ENCODE measurements at places on chromosomes 12 and 14.

GRCh38 chr14:103191844-103192243 is 68.6 kb downstream of the TNFAIP2 start:
- no peak for DNase-seq

- DNase-seq = no peak
Measured at GRCh38 chr12:128734371-128734770, 89.4 kb downstream of the SLC15A4 start.

- peak; percentile 40 for DNase-seq
Measured at GRCh38 chr14:22095860-22096513, 422.4 kb upstream of the OR4E1 start.

GRCh38 chr12:64177001-64177400 is 45.1 kb downstream of the KICS2 start:
- no peak for DNase-seq

DNA sequence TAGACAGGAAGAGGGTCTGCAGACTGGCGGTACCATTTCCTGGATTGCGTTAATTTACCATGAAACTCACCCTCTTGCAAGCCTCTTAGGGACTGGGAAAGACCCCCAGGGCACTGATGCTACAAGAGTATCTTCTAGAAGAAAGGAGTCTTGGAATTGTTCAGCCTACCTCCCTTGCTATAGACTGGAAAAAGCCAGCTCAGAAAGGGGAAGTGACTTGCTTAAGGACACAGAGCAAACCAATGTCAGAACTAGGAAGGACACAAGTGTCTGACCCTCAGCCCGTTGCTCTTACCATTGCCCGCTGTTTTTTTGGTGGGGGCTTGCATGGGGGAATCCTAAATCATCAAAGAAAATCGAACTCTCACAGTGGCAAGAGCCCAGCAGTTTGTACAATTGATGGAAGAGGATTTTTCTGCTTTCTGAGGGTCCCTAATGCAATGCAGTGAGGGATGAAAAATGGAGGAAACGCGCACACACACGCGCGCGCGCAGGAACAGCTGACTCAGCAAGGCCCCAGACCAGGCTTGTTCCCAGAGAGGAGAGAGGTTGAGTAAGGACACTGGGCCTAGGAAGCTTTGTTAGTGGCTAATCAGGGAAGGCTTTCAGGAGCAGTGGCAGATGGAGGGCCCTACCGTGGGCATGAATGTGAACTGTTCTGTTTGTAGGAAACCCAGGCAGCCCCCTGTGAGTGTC is 50.9 kb downstream of the RIN3 start:
- DNase-seq = no peak

DNA sequence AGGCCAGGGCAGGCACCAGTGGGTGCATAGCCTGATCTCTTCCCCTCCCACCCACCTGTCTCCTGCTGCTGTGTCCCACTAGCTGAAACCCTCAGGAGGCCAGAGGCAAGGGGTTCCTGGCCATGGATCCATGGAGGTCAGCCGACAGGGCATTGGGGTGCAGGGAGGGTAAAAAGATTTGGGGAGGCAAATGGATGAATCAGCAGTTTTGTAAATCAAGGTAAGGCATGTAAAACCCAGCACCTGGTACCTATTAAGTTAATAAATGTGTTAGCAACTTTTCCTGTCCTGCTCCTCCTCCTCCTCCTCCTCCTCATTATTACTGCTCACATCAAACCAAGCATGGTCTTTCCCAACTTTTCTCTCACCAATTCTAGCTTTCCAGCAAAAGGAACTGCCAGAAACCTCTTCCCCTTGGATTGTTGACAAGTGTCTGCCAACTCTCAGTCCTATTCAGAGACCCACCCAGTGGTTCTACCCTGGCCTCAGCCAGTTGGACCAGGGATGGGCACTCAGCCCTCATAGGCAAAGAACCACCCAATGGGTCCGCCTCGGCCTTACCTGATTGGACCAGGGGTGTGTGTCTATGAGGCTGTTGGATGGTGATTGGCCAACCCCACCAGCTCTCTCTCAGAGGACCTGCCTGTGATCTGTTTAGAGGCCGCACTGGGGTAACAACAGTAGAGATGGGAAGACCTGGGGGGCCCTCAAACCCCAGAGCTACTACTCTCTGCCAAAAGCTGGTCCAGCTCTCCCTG is 155.7 kb upstream of the GSC start:
- DNase-seq = no peak

DNA sequence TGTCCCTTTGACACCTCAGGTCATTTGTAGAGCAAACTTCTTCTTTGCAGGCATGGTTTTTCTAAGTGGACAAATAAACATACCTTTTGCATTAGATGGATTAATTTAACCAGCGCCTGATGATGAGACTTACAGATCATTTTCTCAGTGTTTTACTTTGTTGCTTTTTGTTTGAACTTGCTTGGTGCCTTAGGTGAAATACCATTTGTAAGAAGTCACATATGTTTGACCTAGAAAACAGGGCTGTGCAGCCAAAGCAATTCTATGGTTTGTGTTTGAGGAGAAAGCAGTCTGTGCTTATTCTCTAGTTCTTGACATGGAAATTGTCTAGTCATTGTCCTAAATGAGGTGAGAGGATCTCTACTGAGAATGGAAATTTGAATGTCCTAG is 111.1 kb downstream of the DIP2B start:
- DNase-seq = no peak

DNA sequence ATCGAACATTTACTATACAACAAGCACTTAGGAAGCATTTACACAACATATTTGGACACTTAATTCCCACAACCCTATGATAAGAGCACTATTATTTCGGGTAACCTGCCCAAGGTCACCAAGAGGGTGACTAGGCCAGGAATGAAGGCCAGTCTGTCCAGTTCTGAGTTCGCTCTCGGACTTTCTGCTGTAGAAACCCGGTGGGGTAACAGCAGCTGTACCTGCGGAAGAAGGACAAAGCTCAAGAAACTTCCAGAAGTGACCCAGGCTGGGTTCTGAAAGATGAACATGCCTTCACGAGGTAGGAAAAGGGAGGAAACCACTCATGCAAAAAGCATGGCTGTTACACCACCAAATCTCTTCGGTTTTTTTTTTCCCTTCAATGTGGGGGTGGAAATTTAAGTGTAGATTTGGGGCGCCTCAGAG is 10.8 kb downstream of the PLA2G1B start:
- no peak for DNase-seq

GRCh38 chr14:101064718-101065117 is 161.2 kb upstream of the RTL1 start:
- no peak for DNase-seq

- no peak for DNase-seq
Measured at GRCh38 chr12:112928978-112929377, 9.3 kb upstream of the OAS3 start.

GRCh38 chr14:90191154-90191553 is 65.2 kb upstream of the PSMC1 start:
- no peak for DNase-seq

DNA sequence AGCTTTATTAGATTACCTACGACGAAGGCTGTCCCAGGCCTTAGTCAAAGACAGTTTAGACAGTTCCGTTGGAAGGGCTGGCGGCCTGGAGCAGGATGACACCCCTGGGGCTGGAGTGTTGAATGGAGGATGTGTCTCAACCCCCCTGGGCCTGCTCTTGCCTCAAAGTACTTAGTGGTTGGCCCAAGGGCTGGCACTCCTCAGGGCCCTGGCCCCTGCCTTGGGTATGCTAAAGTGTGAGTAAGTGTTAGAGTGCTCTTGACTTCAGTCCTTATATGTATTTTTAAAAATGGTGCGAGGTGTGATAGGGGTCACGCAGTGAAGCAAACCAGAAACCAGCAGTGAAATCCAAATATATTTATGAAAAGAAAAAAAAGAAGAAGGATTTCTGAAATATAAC is 261.6 kb downstream of the KTN1 start:
- no peak for DNase-seq

DNA sequence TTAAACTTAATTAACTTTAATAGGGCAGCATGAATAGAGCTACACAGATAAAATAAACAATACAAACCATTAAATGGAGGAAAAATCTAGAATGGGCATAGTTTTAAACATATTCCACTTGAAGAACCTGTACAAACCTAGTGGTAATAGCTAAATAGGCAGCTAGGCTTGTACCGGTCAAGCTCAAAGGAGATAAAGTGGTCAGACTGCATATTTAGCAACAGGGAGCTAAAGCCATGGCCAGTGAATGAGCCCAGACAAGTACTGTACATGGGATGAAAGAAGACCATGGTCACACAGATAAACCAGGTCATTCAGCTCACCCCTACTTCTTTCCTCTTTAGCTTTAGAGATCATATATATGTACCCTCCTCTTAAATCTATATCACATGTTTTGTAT is 186.6 kb upstream of the KRR1 start:
- no peak for DNase-seq

GRCh38 chr12:78835493-78835892 is 29.1 kb upstream of the SYT1 start:
- no peak for DNase-seq

DNA sequence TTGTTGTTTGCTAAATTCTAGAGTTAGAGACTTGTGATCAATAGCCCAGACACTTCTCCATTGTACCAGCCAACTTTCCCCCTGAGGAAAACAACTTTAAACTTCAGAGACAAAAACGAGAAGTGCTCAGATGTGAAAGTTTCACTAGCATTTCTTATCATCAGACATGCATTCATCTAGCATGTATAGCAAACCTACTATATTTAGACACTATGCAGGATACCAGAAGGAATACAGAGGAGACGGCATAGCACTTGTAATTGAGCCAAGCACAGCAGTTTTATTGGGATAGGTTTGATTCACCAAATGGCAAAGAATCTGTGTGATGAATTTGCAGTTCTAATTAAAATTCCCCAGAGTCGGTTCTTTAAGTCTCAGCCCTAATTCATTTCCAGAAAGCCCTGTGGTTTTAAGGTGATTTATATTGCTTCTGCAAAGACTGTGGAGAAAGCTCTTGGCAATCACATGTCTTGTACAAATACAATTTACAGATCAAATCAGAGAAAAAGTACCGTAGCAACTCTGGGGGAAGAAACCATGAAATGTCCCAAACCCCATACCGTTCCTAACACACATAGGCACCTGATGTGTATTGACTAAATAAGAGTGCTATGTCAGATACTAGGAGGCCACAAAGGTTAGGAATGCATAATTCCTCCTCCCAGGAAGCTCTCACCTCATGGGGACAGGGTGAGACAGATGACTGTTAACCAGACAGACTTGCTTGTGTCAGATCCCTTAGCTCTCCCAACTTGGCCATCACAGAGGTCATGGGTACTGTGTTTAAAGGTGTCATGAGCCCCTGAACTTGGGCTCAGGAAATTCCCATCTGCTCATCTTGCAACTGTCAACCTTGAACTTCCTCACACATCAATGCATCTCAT is 69.6 kb upstream of the KRAS start:
- no peak for DNase-seq

- DNase-seq = no peak
Measured at GRCh38 chr14:94761348-94761996, 8.4 kb downstream of the GSC start.

GRCh38 chr12:79083181-79083580 is 218.6 kb downstream of the SYT1 start:
- no peak for DNase-seq

GRCh38 chr12:127101076-127101475 is 1165.9 kb upstream of the TMEM132C start:
- no peak for DNase-seq

DNA sequence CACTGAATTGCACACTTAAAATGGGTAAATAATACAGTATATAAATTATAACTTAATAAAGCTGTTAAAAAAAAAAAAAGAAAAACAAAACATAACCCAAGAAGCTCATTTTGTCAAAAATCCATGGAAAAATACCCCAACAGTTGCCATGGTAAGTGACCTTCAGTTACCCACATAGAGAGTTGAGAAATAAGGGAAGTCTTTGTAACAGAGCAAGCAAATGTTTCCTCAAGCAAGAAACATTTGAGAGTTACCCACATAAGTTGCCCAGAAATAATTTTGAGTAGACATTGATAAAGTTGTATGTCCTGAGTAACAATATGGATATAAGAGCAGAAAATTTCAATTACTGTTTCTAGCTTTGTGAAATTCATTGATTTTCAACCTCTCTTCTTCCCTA is 227.4 kb downstream of the CCDC59 start:
- no peak for DNase-seq

GRCh38 chr14:72557671-72558070 is 336.2 kb downstream of the DPF3 start:
- no peak for DNase-seq

DNA sequence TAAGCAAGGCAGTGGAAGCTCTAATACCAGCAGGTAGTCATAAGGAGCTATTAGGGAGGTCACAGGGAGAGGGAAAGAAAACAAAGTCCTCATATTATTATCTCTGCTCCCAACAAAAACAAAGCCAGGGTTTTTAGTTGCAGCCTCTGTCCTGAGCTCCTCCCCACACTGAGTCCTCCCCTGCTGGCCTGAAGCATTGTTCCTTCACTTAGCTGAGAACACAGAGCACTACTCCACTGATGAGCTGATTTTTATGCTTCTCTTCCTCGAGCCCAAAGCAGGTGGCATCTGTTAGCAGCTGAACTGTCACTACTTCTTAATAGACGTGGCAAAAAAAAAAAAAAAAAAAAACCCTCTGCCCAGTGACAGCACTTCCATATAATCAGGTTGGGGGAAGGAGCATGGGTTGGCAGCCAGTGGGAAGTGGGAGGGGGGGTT is 10.5 kb upstream of the STAC3 start:
- DNase-seq = no peak

DNA sequence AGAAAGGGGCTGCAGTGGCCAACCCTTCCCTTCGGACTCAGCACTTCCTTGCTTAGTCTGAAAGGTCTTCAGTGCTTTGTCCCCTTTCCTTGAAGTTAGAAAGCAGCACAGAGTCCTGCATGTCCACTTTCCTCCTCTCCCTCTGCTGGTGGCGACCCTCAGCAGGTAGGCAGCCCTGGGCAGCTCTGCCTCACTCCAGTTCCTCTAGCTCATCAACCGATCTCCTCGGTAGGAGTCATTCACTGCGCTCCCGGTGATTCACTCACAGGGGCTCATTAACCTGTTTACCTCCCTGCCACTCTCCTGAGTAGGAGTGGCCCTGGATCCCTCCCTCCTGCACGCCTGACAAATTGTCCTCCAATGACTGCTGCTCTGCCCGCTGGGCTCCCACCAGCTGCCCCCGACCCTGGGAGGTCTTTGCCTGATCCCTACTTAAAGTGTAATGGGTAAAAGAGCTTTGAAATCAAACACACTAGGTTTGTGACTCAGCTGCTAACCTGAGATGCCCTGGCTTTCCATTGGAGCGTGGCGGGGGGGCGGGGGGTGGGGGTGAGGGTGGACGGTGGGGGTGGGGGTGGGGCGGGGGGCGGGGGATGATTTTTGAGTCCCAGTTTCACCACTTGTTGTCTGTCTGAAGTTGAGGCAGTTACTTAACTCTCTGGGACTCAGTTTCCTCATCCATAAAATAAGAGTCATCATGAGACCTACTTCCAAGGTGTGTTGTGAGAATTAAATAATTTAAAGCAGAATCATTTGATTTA is 4.2 kb downstream of the SCNN1A start:
- no peak for DNase-seq

GRCh38 chr12:50927766-50928224 is 24.5 kb upstream of the HIGD1C start:
- DNase-seq = no peak

- no peak for DNase-seq
Measured at GRCh38 chr12:52568111-52568510, 5.5 kb downstream of the KRT74 start.
